ENCODE measurements at places on chromosomes 13 and 19.

GRCh38 chr13:26601669-26602068 is 44.2 kb downstream of the WASF3 start:
- DNase-seq = no peak

DNA sequence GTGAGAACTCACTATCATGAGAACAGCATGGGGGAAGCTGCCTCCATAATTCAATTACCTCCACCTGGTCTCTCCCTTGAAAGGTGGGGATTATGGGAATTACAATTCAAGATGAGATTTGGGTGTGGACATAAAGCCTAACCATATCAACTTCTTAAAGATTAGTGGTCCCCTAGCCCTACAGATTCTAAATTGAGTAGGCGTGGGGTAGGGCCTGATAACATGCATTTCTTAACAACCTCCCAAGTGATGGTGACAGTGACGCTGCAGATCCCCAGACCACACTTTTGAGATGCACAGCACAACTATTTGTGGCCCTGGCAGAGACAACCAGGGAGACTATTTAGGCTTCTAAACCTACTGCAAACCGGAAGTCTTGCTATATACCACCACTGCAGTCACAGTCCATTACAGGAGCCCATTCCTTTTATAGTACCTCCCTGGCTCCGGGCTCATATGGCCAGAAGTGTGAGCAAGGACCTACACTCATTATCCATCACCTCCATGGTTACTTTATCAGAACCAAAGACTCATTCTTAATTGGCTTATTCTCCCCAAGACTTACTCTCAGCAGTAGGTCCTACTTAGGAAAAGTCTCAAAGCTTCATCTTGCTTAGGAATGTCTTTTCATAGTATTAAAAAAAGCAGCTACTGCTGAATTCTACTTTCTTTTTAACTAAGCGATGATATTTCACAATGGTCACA is 2.1 kb upstream of the DPY19L3 start:
- DNase-seq = no peak

- DNase-seq = no peak
These were observed 87.3 kb downstream of the COL4A2 start for GRCh38 chr13:110394371-110394841.

- no peak for DNase-seq
These were observed 12.3 kb upstream of the CCDC124 start for GRCh38 chr19:17920527-17920926.

DNA sequence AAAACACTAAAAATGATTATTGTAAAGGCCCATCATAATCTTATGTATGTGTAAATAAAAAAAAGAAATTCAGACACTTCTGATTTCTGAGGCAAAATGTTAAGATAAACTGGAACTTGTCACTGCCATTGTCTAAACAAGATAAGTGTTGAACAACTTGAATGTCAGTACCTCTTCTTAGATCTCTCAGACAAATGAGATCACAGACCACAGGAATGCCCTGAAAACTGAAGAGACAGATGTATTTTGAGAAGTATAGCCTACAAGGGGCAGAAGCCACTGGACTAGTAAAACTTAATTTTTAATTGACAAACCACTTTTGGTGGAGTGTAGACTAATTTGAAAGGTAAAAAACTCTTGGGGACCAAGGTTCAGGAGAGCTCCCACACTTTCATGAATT is 375.5 kb upstream of the SLITRK5 start:
- DNase-seq = no peak

DNA sequence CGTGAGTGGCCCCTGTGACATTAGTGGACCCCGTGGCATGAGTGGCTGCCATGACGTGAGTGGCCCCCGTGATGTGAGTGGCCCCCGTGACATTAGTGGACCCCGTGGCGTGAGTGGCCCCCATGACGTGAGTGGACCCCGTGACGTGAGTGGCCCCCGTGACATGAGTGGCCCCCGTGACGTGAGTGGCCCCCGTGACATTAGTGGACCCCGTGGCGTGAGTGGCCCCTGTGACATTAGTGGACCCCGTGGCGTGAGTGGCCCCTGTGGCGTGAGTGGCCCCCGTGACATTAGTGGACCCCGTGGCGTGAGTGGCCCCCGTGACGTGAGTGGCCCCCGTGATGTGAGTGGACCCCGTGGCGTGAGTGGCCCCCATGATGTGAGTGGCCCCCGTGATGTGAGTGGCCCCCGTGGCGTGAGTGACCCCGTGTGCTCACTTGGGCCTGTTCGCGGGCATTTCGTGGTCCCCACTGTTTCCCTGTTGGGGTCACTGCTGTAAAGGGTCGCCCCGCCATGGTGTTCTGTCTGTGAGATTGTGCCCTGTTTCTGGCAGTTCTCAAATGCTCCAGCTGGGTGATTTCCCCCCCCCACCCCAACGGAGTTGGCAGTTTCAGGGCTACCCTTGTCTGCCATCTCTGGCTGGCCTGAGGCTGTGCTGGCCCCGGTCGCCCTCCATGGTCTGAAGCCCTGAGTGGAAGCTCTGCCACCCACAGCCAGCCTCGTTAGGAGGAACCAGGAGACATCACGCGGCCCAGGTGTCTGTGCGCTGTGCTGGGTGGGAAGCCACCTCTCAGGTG is 64.2 kb downstream of the MCF2L start:
- DNase-seq = no peak

GRCh38 chr13:85255978-85256377 is 543.2 kb downstream of the SLITRK6 start:
- no peak for DNase-seq

DNA sequence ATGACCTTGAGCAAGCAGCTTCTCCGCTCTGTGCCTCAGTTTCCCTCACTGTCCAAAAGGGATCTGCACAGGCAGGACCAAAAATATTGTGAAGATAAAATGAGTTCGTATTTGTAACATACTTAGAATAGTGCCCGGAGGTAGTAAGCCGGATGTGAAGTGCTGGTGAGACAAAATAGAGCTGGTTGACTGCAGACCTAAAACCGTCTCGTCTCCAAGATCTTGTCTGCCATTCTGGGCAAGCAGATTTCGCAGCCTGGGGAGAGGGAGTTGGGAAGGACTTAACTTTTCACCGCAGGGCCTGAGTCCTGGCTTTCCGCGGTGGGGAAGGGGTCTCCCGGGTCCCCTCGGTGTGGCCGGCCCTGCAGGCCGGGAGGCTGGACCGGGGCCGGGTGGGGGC is 8.2 kb upstream of the BBC3 start:
- no peak for DNase-seq

DNA sequence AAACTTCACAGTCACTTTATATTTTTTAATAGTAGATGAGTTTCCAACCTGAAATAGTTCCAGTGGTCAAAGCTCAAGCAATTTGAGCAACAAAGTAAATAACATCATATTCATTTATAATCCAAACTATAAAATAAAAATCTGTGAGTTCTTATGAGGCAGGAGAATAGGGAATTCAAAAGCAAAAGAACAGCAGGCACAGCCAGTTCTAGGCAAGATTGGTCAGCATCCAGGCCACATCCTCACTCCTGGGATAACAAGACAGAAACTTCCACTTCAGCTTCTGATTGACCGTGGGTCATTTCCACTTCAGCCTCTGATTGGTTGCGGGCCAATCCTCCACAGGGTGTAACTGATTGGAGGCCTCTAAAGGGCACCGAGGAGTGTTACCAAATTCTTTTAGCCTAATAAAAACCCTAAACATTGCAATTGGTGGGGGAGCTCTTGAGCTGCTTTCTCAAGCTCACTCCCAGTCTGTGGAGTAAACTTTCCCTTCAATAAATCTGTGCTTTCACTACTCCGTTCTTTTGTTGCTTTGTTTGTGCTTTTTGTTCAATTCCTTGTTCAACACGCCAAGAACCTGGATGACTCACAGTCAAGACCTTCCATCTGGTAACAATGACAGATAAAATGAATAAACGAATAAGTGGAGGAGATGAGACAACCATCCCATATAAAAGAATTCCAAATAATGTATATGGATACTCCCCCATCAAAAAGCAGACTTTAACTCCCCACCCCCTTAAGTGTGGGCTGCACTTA is 42.6 kb upstream of the AMER2 start:
- no peak for DNase-seq

DNA sequence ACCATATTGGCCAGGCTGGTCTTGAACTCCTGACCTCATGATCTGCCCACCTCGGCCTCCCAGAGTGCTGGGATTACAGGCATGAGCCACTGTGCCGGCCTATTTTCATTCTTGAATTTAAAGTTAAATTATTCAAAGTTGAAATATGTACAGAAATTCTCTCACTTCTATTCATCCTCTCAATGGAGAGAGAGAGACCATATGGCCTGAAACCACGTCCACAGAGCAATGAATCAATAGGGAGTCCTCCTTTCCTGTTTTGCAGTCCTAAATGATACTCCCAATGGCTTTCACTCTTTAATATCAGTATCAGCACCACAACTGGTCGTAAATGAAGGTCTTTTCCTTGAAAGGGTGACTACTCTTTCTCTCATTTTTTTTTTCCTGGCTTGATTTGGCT is 30.5 kb upstream of the KCTD4 start:
- no peak for DNase-seq

DNA sequence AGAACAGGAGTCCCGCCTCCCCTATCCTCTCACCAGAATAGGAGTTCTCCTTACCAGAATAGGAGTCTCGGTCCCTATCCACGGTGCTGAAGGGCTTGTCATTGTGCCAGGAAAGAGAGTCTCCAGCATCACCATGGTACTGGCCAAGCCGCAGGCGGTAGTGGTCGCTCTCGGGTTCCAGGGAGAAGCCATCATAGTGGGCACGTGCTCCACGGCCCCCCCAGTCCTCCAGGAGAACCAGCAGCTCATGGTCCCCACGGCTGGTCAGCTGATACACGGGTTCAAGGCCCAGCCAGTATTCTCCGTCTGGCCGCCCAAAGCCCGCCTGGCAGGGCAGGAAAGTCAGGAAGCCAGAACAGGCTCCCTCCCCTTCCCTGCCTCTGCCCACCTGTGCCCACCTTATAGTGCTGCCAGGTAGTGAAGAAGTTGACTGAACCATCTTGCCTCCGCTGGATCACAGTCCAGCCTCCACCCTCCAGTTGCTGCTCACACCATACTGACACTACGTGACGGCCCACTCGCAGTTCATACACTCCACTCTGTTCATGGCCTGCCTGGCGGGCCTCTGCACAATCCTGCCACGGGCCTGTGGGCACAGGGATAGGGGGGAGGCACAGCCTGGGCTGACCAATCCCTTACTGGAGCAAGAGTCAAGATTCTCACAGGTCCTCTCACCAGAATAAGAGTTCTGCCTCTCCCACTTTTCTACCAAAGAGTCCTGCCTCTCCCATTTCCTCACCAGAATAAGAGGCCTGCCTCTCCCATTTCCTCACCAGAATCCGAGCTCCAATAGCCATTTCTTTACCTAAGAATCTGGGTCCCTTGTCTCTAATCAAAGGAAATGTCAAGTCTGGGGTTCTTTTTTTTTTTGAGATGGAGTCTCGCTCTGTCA is 7.4 kb downstream of the SHFL start:
- no peak for DNase-seq

DNA sequence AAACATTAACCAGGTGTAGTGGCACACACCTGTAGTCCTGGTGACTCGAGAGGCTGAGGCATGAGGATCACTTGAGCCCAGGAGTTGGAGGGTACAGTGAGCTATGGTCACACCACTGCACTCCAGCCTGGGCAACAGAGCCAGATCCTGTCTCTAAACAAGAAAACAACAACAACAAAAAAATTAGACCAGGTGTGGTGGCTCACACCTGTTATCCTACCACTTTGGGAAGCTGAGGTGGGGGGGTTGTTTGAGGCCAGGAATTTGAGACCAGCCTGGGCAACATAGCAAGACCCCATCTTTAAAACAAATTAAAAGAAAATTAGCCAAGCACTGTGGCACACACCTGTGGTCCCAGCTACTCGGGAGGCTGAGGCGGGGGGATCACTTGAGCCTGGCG is 20.8 kb upstream of the PTPRS start:
- no peak for DNase-seq

DNA sequence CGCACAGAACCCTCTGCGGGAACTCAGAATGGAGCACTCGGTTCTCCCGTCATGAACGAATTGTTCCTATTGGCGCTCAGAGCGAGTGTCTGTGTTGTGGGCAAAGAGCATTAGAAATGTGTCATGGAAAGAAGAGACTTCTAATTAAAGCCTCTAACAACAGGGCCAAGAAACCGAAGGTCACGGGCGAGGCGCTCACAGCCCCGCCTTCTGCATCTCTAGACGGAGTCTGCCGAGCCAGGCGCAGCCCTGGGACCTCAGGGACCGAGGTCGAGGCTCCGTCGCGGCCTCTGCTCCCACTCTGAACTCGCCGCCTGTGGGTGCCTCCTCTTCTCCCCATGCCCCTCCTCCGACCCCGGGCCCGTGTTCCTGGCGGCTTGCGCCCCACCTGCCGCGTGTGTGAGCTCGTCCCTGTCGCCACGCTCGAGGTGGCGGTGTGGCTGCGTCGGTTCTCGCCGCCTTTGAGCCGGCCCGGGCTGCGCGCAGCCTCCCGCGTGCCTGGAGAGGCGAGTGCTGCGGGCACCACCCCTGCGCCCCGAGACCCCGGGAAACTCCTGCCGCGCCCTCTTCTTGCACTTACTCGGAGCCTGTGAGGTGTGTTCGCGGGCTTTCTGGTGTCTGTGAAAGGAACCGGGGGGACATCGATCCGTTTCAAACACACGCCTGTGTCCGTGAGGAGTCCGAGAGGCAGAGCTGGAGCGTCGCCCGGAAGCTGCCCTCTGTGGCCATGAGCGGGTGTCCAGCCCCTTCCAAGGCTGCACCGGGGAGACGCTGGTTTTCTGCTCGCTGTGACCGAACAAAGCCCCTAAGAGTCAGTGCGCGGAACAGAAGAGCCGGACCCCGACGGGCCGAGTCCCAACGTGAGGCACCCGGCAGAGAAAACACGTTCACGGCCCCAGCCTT is 45.4 kb upstream of the SPACA7 start:
- DNase-seq = no peak

DNA sequence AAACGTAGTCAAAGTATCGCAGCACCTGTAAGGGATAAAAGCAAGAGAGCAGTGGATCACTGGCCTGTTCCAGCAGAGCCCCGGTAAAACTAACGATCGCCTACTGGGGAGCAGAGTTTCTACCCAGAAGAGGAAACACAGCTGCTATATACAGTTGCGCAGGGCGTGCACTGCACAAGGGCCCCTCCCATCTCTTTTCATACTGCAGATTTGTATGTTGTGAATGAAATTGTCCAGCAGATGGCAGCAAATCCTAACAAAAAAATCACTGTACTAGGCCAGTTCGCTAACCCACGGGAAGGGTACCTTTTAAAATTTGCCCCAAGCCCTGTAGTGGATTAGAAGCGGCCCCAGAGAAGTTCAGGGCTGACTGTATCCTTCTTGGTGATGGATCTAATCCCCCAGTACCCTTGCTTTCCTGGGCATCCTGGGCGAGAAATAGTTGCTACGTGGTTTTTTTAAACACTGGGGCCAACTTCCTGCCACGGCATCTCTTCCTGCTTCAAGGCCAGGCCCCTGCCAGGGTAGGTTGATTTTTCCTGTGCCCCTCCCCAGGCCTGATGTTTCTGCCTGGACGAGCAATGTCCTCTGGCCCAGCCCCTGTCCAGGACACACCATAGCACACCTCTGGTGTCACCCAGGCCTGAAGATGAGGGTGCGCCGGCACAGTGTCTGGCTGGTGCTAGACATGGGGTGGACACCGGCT is 127.0 kb downstream of the IER2 start:
- DNase-seq = peak; percentile 35

DNA sequence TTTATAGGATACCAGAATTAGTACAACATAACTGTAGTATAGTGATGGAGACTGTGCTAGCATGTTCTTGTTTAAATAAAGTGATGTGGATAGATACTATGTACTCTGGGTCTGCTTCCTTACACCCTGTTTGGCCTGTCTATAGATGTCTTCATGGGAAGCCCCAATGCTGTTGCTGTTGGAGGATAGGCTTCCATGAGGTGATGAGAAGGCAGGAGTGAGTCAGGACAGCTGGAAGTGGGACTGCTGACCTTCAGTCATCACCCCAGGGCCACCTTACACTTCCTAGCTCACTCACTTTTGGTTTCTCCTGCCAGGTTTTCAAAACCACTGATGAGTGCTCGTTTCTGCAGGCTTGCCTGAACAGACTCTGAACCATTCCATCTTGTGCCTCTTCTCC is 4.2 kb downstream of the KCTD4 start:
- DNase-seq = no peak
